RCC 7860 (cell line): ENCODE measurements at places on chromosomes 6 and 20.

- DNase-seq, result no peak
These were observed 8.5 kb downstream of the NDUFAF4 start for GRCh38 chr6:96889146-96889545.

DNA sequence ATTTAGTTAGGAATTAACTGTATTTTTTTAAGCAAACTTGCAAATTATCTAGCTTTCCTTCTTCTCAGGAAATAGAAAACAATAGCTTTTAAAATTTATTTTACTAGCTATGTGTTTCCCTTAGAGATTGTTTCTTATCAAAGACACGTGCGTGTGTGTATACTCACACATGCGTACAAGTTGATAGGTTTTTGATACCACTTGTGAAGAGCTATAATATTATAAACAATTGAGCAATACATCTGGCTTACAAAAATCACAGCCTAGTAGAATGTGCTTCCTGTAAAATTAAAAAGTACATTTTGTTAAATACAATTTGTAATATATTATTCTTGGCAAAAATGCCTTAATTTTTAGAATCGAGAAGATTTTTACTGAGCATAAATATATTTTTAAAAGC, 33.9 kb downstream of the COL12A1 start:
- no peak for DNase-seq

DNA sequence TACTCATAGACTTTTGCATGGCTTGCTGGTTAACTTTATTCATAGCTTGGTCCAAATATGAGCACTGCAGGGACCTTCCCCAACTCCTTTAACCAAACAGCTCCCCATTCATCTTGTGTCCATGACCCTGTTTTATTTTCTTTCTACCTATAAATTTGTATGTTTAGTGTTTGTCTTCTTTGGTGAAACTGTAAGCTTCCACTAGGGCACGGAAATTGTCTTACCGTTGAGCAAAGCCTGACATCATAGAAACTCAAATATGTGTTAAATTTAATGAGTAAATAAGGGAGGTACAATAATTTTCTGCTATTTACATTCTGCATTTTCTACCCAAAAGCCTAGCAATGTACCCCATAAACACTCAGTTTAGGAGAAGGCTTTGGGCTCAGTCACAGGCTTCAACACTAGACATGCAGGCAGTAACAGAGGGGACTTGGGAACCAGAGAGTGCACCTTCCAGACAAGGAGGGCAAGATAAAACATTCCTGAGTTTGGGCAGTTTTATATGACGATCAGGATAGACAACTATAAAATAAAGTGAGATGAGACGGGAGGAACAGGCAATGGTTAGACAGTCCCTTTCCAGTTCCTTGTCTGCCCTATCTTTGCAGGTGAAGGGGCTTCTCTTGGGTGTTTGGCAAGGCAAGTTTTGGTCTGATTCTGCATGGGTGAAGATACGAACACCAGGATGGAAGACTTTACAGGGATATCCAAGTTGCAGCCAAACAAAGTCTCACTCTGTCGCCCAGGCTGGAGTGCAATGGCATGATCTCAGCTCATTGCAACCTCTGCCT, 46.2 kb upstream of the ZNF217 start:
- DNase-seq, result no peak

DNA sequence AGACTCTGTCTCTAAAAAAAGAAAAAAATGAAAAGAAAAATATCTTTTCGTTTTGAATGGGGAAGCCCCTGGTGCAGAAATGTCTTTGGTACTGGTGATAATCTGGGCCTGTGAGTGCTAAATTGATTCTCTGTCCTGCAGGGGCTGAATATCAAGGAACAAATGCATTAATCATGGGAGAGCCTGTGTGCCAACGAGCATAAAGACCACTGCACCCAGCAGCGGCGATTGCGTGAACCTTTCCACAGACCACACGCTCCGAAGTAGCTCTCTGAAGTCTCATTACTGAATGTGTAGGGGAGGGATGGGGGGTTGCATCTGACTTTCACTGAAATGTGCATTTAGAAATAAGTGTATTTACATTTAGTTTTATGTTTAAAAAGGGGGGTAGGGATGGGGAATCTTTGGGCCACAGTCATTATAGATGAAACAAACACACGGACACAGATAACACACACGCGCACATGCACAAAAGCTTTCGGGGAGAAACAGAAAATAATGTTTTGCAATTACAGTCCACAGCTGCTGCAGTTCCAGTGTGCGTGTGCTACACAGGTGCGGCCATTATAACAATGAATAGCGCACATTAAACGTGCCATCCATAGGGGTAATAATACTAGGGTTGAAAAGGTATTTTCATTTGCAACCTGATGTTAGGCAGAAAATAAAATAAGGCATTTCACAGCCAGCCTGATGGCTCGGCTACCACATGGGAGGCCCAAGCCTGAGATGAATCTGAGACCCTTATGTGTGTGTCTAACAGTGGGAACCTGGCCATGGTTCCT, 154.0 kb downstream of the MBOAT1 start:
- DNase-seq, result no peak

- no peak for DNase-seq
These were observed 76.2 kb downstream of the CDH26 start for GRCh38 chr20:60034231-60035110.

- DNase-seq, result no peak
These were observed 59.5 kb downstream of the SCAF8 start for GRCh38 chr6:154792761-154793160.

DNA sequence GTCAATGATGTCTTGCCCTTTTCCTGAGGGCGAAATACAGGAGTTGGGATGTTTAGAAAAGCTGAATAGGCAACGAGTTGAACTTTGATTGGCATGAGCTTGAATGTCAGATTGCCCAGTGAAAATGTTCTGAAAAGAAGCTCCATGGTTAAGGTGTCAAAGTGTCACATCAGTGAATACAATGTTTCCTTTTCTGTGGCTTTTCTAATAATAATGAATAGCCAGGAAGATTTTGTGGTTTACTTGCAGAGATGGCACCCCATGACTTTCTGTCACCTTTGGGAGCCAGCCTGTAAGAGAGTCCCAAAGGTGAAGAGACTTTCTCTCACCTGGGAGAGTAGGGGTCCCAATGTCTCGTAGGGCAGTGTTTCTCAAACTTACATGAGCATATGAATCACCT, 119.2 kb downstream of the KCNQ5 start:
- no peak for DNase-seq

- no peak for DNase-seq
These were observed 16.5 kb upstream of the EFHC1 start for GRCh38 chr6:52403627-52404026.

DNA sequence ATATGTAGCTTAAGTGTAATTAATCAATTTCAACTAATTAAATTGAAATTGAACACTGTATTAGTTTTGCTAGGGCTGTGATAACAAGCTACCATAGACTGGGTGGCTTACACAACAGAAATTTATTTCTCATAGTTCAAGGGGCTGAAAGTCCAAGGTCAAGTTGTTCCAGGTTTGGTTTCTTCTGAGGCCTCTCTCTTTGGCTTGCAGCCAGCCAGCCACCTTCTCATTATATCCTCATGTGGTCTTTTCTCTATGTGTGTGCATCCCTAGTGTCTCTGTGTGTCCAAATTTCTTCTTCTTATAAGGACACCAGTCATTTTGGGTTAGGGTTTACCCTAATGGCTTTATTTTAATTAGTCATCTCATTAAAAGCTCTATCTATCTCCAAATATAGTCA, 611.7 kb downstream of the UTRN start:
- DNase-seq, result no peak

- DNase-seq, result peak; percentile 34
These were observed 9.2 kb upstream of the ZNF318 start for GRCh38 chr6:43378631-43379030.

GRCh38 chr6:37141281-37142049, 28.5 kb upstream of the PIM1 start:
- no peak for DNase-seq

DNA sequence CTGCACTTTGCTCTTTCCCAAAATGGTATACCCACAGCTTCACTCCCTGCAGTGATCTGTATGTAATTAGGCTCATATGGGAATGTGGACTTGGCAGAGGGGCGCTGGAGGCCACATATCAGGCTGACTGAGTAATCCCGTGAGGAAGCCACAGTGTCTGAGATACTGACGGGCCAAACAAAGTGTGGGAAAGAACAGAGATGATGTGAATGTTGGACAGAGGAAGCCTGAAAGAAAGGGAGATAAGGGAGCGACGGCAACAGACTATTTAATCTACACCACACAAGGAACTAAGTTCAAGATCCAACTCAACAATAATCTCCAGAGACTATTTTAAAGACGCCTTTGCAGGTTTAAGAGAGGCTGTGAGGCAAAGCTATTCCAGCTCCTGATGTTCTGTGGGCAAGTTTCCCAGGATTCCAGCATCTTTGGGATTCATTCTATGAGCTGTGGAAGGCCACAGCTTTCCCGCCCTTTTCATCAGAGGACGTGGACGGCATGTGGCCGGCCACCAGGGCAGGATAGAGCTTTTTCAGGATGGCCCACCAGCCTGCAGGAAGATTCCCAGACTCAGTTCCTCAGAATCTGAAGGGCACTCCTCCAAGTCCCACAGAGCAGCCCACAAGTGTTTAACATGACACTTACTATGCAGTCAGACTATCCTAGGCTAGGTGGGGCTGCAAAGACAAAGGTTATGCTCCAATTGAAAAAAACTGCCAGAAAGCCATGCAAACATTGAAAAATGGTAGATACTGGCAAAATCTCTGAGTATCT, 237.5 kb downstream of the ATXN1 start:
- DNase-seq, result peak; percentile 66

DNA sequence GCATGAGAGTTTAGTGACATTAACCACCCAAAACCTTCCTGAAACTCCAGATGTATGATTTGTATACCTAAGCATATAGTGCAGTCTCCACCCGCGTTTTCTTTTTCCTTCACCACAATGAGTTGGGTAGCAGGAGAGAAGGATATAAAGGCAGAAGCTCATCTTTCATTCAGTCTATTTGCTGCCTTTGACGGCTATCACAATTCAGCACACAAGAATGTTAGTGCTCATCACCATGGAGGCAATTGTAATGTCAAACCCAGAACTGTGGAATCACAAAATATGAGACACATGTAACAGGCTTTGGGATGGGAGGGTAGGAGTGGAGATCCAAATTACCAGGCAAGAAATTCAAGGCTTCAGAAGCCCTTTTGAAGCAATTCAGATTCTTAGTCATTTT, 17.6 kb downstream of the ZHX3 start:
- no peak for DNase-seq

- no peak for DNase-seq
These were observed 142.6 kb upstream of the ZNF217 start for GRCh38 chr20:53736122-53736756.

DNA sequence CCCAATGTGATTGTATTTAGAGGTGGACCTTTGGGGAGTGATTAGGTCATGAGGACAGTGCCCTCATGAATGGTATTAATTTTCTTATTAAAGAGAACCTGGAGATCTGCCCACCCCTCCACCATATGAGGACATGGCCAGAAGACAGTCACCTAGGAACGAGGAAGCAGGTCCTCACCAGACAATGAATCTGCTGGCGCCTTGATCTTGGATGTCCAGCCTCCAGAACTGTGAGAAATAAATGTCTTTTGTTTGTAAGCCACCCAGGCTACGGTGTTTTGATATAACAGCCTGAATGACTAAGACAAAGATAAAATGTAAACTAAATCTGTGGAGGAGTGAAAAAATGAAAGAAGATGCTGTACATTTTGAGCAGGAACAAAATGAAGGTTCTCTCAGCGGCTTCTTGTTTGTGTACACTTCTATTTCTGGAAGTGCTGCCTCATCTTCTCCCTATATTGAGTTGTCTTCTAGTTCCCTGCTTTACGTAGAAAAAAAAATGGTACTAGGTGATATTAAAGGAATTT, 1.5 kb upstream of the IPCEF1 start:
- no peak for DNase-seq

GRCh38 chr20:38590676-38591473, 9.9 kb downstream of the ADIG start:
- DNase-seq, result peak; percentile 48
